ENCODE measurements at places on chromosomes 4 and X.

DNA sequence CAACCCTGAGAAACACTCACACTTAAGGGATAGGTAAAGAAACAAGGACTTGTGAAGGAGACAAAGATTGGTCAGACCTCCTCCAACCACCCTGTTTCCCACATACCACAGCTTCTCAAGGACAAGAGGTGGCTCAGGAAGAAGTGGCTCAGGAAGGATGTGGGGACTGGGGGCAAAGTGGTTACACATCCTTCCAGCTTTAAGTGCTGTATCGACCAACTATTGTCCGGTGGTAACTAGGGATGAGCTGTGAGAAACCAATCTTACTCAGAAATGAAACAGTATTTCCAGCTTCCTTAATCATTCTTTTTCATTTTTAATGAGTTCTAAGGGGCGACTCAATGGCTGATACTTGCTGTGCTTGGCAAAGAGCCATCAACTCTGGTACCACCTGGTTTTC, 8.5 kb upstream of the LHFPL1 start:
- no peak for DNase-seq

- no peak for DNase-seq
Observed at GRCh38 chr4:165945991-165946390, 73.0 kb downstream of the TLL1 start.

GRCh38 chr4:13544606-13545393, 492 bp upstream of the NKX3-2 start:
- peak; percentile 99 for DNase-seq

DNA sequence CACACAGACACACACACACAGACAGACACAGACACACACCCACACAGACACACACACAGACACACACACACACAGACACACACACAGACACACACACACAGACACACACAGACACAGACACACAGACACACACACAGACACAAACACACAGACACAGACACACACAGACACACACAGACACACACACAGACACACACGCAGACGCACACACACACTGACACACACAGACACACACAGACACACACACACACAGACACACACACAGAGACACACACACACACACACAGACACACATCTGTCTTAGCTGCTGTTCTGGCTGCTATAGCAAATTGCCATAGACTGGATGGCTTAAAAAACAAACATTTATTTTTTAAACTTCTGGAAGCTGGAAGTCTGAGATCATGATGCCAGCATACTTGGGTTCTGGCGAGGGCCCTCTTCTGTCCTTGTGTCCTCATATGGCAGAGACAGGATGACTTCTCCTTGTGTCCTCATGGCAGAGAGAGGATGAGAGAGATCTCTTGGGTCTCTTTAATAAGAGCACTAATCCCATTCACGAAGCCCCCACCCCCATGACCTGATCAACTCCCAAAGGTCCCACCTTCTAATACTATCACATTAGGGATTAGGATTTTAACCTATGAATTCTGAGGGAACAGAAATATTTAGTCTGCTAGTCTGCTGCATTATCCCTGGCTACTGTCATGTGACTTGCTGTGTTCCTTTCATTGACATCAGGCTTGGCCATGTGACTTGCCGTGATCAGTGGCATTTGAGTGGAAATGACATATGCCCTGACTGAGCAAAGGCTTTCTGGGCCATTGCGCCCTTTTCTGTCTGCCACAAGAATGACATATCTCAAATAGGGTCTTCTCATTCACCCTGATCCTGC, 32.7 kb upstream of the RASGEF1B start:
- DNase-seq = no peak

DNA sequence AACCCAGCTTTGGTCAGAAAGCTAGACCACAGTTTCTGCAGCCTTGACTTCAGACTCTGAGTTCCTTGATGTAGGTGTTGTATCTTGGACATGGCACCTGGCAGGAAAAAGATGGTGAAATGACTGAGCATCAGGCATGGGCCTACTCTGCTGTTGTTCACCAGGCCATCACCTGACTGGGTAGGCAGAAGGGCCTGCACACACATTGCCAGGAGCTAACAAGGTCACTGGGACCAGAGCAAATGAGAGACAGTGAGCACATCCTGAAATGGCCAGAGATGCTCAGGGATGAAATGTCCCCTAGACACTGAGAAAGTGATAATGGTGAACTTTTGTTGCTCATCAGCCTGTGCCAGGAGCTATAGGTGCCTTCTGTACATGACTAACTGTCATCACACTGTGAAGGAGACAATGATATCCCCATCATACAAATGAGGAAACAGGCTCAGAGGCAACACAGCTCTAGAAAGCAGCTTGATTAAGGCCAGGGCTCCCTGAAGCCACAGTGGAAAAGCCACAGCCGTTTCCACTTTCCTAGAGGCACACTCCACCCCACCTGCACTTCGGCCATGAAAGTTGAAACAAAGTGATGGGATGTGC, 128.3 kb downstream of the TSPAN5 start:
- no peak for DNase-seq

- DNase-seq = no peak
Observed at GRCh38 chrX:109312757-109313156, 169.1 kb downstream of the GUCY2F start.

GRCh38 chrX:19245711-19246269, 97.9 kb upstream of the PDHA1 start:
- DNase-seq = peak; percentile 2

GRCh38 chr4:2433609-2434350, 15.0 kb downstream of the CFAP99 start:
- DNase-seq = no peak

GRCh38 chr4:133618963-133619362, 469.9 kb downstream of the PCDH10 start:
- no peak for DNase-seq

DNA sequence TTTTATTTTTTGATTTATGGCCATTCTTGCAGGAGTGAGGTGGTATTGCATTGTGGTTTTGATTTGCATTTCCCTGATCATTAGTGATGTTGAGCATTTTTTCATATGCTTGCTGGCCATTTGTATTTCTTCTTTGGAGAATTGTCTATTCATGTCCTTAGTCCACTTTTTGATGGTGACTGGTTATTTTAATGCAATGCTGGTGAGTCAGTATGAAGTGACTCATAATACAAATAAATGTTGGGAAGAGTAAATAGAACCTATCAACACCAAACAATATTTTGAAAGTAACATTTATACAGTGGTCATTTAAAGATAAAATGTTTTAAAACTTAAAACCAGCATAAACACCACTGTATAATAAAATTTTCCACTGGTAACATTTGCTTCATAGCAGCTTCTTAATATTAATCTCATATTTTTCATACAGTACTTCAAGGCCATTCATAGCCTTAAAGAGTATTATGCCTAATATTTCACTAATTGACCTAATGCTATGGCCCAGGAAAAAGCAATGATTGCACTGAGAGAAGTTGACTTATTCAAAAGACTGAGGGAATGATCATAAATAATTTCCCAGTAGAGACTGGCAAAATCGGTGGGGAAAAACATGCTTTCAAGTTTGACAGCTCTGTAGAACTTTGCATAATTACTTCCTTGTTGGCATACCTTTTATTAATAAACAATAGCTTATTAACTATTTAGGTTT, 33.9 kb downstream of the CASK start:
- DNase-seq = no peak

DNA sequence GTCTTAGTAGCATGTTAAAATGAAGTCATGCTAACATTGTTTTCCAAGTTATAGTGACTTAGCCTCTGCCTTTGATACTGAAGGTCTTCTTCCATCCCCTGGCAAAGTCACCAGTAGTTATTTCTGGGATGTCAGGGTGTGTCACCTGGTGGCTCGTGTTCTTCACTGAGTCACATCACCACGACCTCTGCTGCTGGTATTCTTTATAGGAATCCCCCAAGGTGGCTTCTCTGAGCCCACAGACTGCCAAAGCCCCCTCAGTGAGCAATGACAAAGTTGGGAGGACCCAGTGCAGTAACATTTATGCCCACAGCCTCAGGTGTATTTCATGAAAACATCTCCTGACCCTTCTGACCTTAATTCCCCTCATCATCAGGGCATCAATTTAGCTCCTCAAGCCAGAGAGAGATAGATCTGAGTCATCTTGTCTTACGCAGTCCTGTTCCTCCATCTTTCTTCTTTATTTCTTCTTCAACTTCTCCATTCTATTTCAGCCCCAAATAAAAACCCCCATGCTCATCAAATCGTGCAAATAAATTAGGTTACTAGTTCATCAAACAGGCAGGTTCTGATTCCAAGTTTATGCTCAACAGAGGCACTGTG, 29.3 kb upstream of the GPRIN3 start:
- DNase-seq = no peak

DNA sequence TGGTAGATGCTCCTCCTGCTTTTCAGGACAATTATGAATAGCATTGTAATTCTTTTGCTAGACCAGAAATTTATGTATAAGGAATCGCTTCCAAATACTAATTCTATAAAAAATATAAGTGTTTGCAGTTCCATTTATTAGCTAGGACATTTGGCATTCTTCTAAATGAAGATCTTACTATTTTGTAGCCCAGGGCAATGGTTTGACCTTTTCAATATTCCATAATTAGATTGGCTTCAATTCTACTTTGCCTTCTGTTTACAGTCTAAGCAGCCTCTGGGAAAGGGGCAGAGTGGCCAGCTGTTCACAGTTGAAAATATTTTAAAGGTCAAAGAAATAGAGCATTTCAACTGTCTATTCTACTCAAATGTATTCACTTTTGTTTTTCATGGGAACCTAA, 912.1 kb upstream of the GRIA3 start:
- DNase-seq = no peak
